NCI-H2171 (cell line): ENCODE measurements at places on chromosomes 4 and X.

GRCh38 chrX:154022108-154022507, 2.4 kb upstream of the IRAK1 start:
- DNase-seq = no peak

DNA sequence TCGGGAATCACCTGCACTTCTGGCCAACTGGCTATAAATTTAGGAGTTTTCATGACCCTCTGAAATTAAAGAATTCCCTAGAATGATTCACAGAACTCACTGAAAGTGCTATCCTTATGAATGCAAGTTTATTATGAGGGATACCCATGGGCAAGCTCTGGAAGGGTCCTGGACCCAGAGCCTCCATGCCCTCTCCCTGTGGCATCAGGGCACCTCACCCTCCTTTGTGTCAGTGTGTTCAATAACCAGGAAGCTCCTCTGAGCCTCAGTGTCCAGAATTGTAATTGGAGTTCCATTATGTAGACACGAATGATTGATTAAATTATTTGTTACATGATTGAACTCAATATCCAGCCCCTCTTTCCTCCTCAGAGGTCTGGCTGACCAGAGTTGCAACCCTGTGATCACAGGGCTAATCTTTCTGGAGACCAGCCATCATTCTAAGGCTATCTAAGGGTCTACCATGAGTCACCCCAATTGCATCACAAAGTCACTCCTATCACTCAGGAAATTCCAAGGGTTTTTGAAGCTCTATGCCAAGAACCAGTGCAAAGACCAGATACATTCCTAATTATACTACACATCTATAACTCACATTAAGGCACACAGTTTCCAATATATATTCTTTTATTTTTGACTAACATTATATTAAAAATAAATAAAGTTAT, 8.9 kb downstream of the ANXA3 start:
- DNase-seq = no peak

DNA sequence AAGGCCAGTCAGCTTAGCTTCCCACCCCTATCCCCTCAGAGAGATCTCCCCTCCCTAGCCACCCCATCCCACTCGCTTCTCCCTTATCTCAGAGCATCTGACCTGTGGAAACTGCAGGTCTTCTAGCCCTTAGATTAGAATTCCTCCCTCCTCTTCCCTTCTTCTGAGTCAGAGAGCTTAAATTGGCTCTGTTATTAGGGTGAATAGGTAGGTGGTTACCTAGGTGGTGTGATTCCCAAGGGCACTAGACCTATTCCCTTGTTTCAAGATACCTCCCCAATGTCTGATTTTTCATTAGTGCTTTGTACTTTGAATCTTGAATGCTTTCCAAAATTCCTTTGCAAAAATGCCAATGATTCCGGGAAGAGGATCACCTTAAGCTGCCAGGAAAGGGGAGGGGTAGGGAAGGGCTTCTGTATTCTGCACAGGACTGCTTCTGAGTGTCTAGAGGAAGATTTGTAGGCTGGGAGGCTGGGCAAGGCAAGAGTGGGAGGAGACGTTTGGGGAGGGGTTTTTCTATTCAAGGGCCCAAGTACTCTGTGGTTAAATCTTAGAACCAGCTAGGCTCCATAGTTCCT, 24.5 kb upstream of the MSN start:
- DNase-seq = no peak

- no peak for DNase-seq
These were observed 250.0 kb downstream of the GPAT3 start for GRCh38 chr4:83785891-83786290.

DNA sequence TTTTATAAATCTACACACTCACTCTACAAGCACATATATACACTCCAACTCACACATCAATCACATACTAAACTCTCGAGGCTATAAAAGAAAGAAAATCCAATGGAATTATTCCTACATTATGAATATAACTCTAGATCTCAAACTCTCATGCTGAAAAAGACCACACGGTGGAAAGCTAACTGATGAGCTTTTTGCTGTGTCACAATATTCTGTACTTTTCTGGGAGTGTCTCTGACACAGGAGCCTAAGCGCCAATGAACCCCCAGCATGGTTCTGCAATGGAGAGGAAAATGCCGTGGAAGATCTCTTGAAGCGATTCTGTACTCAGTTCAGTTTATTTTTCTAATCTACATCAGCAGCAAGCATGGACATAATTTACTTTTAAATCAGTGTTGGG, 124.2 kb upstream of the ETNPPL start:
- no peak for DNase-seq

GRCh38 chr4:91302120-91302519, 1001.6 kb upstream of the GRID2 start:
- DNase-seq = no peak

DNA sequence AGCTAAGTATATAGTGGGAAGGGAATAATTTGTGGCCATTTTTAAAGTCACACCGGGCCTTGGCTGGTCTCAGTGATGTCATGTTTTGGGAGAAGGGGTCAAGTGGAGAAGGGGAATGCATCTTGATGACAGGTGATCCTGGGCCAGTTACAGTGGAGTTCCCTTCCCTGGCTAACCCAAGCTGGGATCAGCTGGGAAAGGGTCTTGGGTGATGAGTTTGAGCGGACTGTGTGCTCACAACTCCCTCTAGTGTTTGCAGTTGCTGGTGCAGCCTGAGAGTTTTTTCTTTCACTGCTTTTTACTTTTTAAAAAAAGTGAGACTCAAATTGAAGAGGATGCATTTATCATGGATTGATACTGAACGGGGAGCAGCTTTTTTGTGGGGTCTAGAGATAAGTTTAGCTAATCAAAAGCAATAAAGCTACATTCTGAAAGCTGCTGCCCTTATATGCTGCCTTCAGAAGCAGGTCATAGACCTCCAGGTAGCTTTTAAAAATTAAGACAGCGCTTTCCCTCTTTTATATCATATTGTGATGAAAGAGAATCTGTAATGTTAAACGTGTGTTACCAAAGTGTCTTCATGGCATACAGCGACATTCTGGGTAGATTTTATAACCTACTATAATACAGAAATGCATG, 164.7 kb downstream of the DCLK2 start:
- DNase-seq = no peak

- DNase-seq = no peak
These were observed 14.5 kb upstream of the KDM5C start for GRCh38 chrX:53239474-53239873.

GRCh38 chr4:72969976-72970375, 99.5 kb downstream of the COX18 start:
- no peak for DNase-seq

DNA sequence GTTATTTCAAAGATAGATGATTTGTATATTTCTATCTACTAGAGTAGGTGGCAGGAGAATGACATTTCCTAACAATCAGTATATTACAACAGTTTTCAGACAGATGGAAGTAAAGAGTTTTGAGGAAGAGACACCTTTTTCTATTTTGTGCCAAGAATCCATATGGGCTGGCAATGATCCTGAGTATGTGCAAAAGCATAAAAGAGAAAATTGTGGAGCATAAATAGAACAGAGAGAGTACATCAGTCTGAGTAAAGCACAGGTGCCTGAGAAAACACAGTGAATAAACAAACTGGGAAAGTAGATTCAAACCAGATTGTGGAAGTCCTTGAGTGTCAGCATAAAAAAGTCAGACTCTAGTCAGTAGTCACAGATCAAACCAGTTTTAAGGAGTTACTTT, 96.8 kb upstream of the WDR44 start:
- no peak for DNase-seq

GRCh38 chr4:176676901-176677300, 115.8 kb downstream of the VEGFC start:
- no peak for DNase-seq

DNA sequence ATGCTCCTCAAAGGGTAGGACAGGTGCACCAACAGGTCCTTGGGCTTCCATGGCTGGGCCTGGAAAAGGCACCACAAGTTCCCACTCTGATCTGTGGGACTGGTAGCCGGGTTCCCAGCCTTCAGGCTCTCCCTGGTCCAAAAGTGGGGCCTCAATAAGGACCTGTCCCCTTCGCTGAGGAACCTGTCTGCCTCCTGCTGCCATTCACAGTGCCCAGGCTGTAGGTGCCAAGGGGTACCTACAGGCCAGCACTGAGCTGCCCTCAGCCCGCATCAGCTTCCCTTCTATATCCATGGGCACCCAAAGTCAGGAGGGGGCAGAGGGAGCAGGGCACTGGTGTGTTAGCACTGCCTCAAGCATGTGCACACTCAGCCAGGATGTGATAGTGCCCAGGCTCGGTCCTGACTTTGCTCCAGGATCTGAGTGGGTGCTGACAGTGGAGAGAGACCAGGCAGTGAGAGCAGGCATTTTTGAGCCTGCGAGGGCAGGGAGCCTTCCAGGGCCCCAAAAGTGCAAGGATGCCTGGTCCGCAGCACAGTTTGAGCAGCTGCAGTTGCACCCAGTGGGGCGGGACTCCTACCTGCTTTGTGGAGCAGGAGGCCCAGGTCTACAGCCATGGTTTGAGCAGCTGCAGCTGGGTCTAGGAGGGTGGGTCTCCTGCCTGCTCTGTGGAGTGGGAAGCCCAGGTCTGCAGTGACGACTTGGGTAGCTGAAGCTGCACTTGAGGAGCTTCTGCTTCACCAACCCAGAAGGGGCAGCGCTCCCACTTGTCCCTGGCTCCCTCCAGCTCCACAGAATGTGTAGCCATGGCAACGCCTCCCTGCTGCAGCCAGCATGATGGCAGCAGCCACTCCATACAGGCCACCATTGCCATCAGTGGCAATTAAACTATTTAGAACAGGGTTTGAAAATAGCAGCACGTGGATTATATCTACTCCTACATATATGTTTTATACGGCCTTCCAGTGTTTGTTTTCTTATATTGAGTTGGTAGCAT, 376.4 kb downstream of the KCTD8 start:
- no peak for DNase-seq

GRCh38 chr4:70927502-70928137, 25.5 kb downstream of the MOB1B start:
- no peak for DNase-seq

DNA sequence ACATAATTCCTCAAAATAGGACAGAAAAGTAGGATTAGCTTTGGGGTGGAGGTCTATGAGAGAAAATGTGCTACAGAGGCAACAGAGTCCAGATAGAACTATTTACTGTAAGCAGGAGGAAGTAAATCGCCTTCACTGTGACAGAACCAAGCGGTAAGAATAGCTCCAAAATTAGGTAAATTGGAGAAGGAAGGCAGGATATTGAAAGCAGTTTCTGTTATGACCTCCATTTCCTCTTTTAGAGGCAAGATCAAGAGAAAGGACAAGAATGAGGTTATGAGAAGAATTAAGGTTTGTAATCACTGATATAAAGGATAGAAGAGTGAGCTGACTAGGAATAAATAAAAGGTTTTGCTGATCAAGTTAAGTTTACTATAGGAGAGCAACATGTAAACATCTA, 44.1 kb upstream of the NEUROG2 start:
- no peak for DNase-seq

GRCh38 chrX:13891377-13892140, 74.7 kb upstream of the GPM6B start:
- no peak for DNase-seq

DNA sequence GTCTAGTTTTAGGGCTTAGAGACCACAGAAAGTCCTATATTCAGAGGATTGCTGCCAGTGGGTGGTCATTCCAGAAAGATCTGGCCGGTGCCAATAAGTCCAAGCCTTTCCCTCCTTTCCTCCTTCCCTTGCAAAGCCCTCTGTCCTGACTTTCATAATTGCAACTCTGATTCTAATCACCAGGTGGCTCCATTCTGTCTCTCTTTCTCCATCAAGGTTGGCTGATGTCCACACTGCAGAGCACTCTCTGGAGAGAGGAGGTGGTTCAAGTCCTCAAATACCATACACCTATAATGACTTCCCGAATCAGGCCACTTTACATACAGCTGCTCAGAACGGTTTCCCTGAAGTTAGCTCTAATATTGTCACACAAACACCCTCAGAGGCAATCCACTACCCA, 22.4 kb upstream of the ARMCX4 start:
- no peak for DNase-seq

DNA sequence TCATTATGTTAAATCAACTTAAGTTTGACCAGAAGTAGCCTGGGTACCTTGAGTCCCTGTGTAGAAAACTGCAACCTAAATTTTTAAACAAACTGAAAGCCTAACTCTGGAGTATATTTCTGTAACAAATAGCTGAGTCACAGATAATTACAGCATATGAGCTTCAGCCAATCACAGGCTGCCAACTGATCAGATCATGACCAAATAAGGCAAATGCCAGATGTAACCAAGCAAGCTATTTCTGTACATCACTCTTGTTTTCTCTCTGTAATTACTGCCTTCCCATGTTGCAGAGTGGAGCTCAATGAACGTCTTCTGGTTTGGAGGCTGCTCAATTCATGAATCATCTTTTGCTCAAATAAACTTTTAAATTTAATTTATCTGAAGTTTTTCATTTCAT, 980.9 kb upstream of the DIAPH2 start:
- DNase-seq = no peak

- DNase-seq = no peak
These were observed 135.4 kb upstream of the FRMPD4 start for GRCh38 chrX:12002876-12003275.

DNA sequence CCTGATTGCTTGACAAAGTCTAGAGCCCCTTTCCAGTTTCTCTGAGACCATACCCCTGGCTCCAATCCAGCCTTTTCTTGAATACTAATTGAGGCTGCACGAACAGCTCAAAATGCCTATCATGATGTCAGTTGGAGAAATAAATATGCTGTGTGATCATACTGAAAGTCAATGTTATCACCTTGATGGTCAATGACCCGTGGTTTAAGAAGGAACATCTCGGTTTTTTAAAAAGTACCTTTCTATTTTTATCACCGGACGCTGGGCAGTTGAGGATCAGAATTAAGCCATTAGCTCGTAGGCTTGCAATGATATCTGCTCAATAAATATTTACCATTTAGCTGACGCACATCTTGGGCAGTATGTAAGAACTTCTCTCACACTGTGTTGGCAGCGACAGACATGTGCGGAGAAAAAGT, 852 bp upstream of the WDR44 start:
- peak; percentile 1 for DNase-seq

DNA sequence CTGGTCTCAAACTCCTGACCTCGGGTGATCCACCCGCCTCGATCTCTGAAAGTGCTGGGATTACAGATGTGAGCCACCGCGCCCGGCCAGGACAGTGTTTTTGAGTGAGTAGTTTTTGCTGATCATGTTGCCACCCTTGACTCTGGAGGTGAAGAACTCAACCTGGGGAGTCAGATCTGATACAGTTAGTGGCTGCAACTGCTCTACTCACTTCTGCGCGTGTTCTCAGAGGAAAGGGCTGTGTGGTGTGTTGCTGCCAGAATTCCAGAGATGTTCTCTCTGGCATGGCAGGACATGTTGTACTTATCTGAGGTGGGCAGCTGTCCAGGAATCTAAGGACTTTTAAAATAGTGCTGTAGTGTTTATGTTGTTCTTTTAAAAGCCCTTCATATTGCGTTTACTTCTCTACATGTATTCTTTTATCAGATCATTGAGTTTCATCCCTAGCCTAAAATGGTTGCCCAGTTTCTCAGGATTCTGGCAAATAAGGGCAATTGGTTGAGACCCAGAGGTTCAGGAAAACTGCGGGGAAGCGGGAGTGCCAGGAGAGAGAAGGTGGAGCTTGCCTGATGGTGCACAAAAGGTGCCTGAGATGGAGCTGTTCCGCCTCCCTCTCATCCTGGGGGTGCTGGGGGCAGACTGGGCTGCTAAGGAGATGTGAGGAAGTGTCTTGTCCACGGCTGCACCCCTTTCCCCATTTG, 97.7 kb downstream of the ARHGAP10 start:
- DNase-seq = no peak
